ENCODE measurements at places on chromosomes 13 and 19. TPM values are rescaled to one million over a fixed set of nuclear protein-coding genes. Genes with fewer than 3 reads are reported as not detected.

Gene PSG6
- total RNA-seq = 0.89 TPM

Gene CDADC1
- total RNA-seq = 6.0 TPM

Gene SLC25A41
- not detected for total RNA-seq

Gene SPRED3
- 3.5 TPM for total RNA-seq

Gene IGFL2
- not detected for total RNA-seq

Gene ADM5
- 0.34 TPM for total RNA-seq

Gene SOX1
- not detected for total RNA-seq

Gene CEACAM8
- total RNA-seq = not detected

All from M059J (cell line).